ENCODE measurements at places on chromosomes 5 and 9.

GRCh38 chr9:32882705-32883104 is 99.4 kb downstream of the TMEM215 start:
- no peak for DNase-seq

- no peak for DNase-seq
Observed at GRCh38 chr5:32504989-32505596, 60.6 kb upstream of the ZFR start.

DNA sequence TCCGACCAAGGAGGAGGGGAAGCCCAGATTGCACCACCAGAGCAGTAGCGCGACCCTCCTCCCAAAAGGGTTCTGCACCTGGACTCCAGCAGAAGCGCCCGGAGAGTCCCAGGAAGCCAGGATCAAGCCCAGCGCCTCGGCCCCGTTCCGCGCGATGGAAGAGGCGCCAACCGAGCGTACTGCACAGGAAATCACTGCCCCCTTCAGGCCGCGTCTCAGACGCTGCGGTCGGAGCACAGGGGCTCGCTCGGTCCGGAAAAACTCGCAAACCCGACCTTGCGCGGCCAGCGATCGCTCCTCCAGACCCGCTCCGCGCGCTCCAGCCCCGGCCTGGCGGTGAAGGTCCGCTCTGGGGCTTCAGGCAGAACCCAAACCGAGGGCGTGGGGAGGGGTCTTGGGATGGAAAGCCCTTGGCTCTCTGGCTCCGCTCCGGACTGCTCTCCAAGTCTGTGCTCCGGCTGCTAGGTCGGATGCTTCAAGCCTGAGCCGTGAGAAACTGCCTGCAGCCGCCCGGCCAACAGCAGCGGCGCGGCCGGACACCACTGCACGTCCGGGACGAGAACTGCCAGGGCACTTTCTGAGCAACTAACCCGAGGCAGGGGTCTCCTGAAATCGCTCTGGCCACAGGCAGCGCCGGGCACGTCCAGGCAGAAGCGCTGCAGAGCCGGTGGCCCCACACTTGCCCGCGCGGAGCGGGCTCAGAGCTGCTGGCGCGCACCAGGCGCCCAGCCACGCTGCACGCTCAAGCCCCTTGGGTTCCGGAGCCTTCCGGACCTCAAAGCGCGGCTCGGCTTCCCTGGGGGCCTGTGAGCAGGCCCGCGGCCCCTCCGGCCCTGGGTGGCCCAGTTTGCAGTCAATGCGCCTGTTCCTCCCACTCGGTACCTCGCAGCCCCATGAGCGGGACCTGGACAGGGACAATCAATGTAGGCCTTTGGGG is 1.3 kb downstream of the GABBR2 start:
- no peak for DNase-seq

DNA sequence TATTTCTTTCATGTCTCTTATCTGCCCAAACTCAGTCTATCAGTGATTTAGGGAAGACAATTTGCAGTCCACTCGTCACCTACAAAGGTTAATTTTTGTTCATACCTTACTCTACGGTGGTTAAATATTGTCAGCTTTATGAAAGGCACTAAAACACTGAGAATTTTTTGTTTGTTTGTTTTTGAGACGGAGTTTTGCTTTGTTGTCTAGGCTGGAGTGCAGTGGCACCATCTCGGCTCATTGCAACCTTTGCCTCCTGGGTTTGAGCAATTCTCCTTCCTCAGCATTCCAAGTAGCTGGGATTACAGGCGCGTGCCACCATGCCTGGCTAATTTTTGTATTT is 26.4 kb upstream of the TXN start:
- no peak for DNase-seq

DNA sequence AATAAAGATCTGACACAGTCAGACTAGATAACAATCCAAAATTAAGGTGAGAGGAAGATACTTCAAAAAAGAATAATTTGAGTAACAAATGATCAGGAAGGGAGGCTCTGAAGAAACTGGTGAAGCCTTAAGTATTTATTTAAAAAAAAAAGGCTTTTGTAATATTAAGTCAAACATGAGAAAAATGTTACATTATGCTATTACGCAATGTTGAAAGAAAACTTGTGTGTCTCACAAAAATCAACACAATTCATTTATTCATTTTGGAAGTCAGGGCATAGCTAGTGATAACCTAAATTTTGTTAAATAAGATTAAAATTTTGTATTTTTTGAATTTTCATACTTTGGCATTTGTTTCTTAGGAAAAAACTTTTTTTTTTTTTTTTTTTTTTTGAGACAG is 28.2 kb downstream of the WDR41 start:
- no peak for DNase-seq

DNA sequence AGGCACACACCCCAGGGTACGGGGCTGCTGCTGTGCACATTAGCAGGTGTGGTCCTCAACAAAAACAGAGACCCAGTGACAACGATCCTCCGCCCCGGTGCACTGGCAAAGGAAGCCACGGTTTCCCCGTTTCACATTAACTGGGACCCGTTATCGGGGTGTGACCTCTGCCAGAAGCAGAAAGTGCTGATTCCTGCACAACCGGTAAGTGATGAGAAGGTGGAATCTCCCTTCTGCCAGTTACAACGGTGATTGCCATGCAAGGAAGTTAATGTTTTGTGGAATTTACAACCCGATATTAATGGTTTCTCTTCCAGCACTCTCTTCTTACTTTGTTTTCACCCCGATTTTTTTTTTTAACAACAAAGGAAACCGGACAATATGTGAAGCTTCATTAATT is 294.9 kb upstream of the IRX1 start:
- no peak for DNase-seq

GRCh38 chr9:99660191-99660636 is 161.5 kb upstream of the NR4A3 start:
- DNase-seq, result no peak

DNA sequence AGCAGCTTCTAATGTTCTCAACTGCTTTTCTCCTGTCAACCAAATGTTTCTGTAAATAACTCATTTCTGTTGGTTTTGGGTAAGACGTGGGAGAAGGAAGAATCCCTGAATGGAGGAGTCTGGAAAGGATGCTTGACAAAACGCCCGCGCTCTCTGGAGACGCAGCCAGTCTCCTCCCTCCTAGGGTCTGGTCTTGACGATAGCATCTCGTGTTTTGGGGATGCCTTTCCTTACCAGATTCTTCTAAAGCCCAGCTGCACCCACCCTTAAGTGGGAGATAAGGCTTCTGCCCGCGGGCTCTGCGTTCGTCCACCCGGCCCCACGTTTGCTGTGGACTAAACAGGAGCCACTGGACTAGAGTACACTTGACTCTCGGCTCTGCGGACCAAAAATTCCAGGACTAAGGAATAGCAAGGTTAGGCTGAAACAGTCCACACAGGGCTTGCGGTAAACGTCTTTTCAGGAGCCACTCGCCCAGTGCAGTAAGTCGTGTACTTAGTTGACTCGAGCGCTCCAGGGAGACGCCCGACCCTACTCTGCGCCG is 491 bp upstream of the CTSL start:
- DNase-seq, result no peak

DNA sequence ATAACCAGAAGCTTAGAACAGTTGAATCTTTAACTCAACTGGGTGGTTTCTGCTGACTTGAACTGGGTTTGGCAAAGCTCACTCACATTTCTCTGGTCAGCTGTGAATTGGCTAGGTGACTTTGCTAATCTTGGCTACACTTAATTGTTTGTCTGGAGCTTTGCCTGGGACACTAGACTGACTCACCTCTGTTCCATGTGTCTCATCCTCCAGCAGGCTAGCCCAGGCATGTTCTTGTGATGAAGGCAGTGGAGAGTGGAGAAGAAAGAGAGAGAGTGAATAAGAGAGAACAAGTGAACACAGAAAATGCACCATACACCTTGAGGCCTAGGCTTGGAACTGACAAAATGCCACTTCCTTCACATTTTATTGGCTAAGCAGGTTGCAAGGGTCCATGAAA is 32.6 kb downstream of the SPATA31D1 start:
- DNase-seq, result no peak

- DNase-seq, result no peak
Observed at GRCh38 chr5:57853929-57854697, 371.5 kb upstream of the ACTBL2 start.

DNA sequence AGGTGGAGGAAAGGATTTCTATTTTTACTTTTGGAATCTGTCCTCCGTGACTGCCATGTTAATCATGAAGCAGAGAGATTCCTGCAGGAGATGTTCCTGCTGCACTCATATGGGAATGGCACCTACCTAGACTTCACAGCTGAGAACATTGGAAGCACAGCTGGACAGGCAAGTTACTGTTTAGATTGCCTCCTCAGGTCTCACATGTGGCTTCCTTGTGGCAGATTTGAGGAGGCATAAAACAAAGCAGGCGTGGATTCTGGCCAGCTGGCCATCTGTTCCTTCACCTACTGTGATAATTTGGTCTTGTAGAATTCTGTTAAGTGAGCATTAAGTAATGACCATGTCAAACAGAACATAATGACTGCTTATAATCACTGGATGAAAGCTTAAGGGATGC is 193.4 kb downstream of the EDIL3 start:
- DNase-seq, result no peak

DNA sequence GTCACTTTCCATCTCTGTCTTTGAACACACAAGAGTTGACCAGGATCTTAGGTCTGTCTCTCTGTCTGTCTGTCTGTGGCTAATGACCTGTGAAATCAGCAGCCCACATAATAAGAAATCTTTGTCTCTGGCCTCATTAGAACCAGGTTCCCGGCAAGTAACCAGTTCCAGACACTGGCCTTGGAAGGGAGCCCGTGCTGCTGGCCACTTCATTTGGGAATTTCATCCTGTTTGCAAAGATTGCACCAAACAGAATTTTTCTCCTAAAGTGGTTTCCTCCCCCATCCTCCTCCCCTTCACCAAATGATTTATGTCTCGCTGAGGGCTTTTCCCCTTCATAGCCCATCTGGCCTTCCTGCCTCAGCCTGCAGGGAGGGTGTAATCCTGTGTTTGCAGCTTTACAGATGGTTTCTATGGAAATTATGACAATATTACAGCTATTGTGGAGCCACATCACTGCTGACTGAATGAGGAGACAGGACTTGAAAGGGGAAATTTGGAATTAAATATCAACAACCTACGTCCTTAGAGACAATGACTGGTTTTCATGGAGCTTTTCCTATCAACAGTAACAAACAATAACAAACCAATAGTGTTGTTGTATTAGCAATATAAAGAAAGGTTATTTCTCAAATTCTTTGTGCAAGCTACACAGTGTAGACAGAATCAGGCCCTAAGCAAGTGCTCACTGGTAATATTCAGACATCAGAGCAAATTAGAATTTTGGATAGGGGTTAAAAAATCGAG is 25.7 kb downstream of the DPYSL3 start:
- DNase-seq, result no peak

- no peak for DNase-seq
Observed at GRCh38 chr9:107833295-107833694, 343.7 kb upstream of the KLF4 start.

- DNase-seq, result no peak
Observed at GRCh38 chr5:151155775-151156506, 1.6 kb downstream of the ANXA6 start.

DNA sequence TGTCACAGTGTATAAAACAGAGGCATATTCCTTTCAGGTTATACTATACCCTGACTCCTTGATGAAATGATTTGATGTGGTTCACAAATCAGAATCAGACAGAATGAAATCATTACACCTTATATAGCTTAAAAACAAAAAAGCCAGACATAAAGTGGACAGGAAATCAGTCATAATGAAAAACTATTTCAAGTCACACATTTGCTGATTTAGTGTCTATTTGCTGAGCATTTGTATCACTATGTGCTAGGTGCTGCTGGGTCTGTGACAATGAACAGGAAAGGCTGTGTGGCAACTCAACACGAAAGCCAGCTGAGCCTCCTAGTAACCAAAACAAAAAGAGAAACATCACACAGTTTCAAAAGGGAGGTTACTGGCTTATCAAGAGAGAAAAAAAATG is 194.0 kb downstream of the EFNA5 start:
- no peak for DNase-seq

DNA sequence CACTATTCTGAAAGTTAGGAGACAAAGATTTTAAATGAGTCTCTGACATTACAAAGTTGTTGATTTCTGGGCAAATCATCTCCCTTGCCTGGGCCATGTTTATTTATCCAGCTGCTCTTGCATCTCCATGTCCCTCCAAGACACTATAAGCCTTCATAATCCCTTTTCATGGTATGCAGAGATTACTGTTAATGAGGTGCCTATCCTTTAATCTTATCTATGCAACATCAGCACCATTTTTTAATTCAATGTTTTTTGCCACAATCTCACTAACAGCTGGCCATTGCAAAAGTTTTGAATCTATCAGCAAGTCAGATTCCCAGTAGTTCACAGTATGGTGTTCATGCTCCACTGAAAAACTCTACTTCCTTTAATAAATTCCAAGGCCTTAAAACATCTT is 108.5 kb upstream of the PTPRD start:
- no peak for DNase-seq

DNA sequence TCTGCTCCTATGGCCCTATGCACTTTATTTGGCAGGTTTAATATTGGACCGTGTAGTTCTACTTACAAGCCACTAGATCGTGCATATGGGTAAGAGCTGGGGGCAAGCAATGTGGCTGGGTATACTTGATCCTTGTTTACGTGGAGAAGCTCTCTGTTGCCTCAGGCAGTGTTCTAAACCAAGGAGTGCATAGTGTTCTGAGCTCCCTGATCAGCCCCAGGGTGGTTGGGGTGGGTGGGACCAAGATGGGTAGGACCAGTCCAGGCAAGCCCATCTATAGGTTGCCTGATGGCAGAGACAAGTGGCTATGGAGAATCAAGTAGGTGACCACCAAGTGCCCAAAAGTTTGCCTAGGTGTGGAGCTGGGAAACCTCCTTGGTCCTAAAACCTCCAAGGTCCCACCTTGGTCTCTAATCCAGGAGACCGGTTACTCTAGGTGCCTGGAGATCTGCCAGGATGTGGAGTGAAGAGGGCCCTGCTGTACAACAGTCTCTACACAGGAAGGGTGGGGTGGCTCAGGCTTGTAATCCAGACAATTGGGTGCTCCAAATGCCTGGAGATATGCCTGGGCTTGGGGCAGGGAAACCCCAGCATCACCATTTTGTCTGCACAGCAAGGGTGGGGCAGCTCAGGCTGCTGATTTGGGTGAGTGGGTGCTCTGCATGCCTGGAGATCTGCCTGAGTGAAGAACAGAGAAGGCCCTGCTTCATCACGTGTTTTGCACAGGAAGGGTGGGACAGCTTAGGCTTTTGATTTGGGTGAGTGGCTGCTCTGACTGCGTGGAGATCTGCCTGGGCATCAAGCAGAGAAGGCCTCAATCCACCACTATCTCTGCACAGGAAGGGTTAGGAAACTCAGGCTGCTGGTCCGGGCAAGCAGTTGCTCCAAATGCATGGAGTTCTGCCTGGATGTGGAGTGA is 659.8 kb downstream of the TLE4 start:
- DNase-seq, result no peak

DNA sequence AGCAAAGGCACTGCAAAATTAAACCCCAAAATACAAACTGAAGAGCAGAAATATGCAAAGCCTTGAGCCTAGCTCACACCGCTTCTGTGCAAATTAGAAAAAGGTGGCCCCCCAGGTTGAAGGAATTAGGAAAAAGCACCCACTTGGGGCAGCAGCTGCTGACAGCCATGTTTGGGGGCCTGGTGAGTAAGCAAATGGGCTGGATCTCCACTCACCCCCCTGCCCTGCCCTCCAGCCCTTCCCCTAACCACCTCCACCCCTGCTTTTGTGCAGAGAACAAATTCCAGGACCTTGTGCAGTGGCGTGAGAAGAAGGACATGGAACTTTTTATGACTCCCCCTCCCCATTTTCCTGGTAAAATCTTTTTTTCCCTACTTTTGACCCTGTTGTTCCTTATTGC is 92.0 kb upstream of the DNAH5 start:
- no peak for DNase-seq

GRCh38 chr5:36717131-36717695 is 110.8 kb downstream of the SLC1A3 start:
- no peak for DNase-seq

- DNase-seq, result no peak
Observed at GRCh38 chr5:82635561-82636288, 357.6 kb upstream of the RPS23 start.
